ENCODE measurements at places on chromosomes 4 and X.

DNA sequence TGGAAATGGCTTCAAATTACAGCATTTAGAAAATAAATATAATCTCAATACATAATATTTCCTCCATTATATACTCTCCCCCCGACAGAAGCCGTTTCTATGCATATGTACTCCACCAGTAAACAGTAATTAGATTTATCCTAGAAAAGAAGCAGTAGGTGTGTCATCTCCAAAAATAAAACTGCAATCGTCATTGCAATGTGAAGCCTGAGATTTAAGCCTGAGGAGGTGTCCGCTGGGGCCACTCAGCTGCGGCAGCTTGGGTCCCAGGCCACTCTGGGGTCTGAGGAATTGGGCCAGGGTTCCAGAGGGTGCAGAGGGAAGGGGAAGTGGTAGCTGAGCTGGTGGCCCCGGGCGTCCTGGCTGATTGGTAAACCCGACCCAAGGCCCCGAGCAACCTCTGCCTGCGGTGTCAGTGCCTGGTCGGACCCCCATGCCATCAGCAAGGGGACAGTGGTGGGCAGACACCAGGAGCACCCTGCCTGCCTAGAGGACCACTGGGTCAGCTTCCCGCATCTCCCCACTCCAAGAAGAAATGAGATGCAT, 7.8 kb upstream of the MXD4 start:
- no peak for DNase-seq

DNA sequence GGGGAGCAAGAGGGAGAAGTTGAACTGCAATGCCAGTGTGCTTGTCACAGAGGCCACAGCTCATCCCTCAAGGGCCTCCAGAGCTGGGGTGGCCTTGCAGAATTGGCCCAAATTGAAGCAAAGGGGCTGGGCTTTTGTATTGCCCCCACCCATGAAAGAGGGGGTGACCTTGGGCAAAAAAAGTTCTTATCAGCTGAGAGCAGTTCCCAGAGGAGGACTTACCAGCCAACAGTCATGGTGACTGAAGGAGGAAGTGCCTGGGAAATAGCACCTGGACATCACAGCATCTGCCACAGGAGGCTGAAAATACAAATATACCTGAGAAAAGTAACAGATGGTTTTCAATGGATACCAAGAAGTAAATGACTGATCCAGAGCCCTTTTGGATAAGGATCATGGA, 262.4 kb downstream of the MID1IP1 start:
- no peak for DNase-seq

DNA sequence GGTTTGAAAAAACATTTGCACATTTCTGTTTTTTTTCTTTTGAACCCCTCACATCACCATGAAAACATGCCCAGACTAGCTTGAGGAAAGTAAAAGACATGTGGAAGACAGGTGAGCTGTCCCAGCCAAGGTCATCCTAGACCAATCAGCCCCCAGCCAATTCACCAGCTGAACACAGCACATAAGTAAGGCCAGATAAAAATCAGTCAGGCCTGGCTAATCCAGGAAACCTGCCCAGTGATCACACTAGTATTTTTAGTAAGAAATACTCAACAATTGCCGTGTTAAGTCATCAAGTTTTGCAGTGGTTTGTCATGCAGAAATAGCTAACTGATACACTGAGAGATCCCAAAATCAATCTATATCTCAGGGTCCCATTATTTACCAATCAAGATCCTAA, 4.4 kb upstream of the SMR3A start:
- DNase-seq: no peak

DNA sequence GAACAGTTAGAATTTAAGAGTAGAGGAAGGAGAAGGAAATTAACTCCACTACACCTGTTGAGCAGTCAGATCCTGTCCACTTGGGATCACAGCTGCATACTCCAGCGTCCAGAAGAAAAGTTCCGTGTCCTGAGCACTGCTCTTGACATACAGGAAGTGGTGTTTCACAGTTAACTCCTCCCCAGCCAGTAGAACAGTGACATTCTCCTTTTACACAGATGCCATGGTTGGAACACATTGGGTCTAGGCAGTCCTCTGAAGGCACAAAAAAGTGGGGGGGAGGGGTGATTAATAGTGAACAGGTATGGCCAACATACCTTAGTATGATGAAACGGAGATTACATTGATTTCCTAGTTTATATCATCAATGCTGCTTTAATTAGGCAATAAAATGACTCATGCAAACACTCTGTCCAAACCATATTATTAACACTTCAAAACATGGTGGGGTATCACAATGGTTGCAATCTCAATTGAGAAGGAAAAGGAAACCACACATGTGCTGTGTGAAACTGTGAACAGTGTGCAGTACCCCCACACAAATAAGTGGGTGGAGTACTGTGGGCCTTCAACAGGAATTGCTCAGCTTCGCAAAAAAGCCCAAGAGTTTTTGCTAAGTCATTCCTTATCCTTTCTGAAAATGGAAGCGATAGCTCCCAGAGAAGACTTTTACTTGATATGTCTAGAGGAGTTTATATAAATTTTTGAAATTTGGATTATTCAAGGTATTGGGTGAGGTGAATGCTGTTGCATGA, 295.6 kb downstream of the SH2D1A start:
- no peak for DNase-seq

GRCh38 chrX:63747331-63747730, 37.7 kb downstream of the ARHGEF9 start:
- DNase-seq: no peak

DNA sequence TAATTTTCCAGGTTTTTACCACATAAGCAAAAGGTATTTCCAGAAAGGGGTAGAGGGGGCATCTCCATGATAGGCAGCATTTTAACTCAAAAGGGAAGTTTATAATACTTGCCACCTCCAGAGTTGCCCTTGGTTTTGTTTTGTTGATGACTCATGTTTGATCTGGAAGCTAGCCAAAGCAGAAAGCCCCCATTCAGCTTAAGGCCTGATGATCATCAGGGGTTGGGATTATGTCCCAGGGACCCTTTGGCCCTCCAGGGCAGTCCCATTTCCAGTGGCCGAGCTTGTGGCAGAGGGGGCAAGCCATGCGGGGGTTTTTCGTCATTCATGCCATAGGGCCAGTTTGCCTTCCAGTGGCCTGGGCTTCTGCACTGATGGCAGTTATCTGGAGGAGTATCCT, 143.0 kb upstream of the PLAC1 start:
- DNase-seq: no peak

DNA sequence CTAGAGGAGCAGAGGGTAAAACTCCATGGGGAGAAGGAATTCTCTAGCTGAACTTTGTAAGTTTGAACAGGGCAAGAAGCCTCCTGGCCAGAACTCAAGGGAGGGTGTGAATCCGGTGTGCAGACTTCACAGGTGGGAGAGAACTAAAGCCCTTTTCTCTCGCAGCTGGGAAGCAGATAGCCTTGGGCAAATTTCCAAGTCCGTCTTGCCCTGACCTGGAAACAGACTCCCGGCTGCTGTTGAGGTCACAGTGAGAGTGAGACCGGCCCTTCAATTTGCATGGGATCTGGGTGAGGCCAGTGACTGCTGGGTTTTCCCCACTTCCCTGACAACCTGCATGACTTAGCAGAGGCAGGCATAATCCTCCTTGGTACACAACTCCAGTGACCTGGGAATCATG, 94.5 kb upstream of the ZNF827 start:
- no peak for DNase-seq
